ENCODE measurements at places on chromosomes 16 and 17.

- no peak for DNase-seq
Observed at GRCh38 chr16:30092373-30093010, 768 bp upstream of the TBX6 start.

DNA sequence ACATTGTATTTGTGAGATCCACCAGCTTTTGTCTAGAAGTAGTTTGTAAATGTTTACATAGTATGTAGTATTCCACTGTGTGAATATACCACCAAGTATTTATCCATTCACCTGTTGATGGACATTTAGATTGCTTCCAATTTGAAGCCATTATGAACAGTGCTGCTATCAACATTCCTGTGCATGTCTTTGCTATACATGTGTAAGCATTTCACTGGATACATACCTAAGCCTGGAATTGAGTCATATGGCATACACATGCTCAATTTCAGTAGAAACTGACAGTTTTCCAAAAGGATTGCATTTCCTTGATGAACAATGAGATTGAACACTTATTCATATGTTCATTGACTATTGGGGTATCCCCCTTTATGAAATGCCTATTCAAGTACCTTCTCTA lies 540.6 kb upstream of the SOX9 start:
- no peak for DNase-seq

- DNase-seq, result no peak
Observed at GRCh38 chr16:78331731-78332130, 232.3 kb downstream of the WWOX start.

GRCh38 chr16:72137380-72138063 lies 34.4 kb downstream of the PMFBP1 start:
- DNase-seq, result no peak

GRCh38 chr17:29504711-29505110 lies 62.1 kb downstream of the ABHD15 start:
- DNase-seq, result no peak

- no peak for DNase-seq
Observed at GRCh38 chr16:81582655-81583441, 138.2 kb downstream of the CMIP start.

- no peak for DNase-seq
Observed at GRCh38 chr16:85728879-85729278, 22.0 kb downstream of the C16orf74 start.

DNA sequence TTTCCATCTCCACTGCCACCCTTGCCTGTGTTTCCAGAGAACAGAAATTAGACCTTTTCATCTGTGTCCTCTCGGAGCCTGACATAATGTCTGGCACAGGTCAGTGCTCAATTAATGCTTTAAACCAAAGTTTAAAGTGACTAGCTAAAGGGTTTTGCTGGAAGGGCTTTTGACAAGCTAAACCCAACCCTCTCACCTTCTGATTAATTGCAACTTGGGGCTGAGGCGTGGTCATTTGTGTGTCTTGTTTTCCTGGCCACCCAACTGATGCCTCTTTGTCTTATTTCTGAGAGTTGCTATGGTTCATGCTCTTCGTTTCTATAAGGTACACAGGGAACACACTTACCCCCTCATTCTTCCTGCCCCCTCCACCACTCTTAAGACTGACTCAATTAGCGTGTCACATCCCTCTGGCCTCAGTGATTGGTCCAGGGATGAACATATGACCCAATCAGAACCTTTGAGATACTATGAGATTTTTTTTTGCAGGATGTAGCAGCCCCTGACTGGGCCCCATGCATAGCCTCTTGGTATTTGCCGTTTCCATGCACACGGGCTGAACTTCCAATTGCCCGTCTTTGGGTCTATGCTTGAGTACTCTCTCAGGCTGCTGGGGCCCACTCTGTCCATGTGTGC lies 15.8 kb upstream of the BRD7 start:
- no peak for DNase-seq

Data from stimulated activated CD4-positive, alpha-beta T cell treated with anti-CD3 and anti-CD28 coated beads, Interleukin-1b, Interleukin-23, amount 100 ng/mL, for 1 hour (primary cell).